Endothelial cell of coronary artery (primary cell): ENCODE measurements at places on chromosomes 11 and 22. TPM values are rescaled to one million over a fixed set of nuclear protein-coding genes. Genes with fewer than 3 reads are reported as not detected.

Gene DSCAML1
- total RNA-seq, result not detected in 2 replicates

Gene ZNF215
- total RNA-seq, result 5.2 and 5.4 TPM in 2 replicates

Gene OR4A15
- not detected in 2 replicates for total RNA-seq

Gene BAIAP2L2
- total RNA-seq, result 0.09 and 0.28 TPM in 2 replicates

Gene BUD13
- 15.2 and 16.4 TPM in 2 replicates for total RNA-seq

Gene SHANK3
- 20.7 and 21.5 TPM in 2 replicates for total RNA-seq

Gene SWAP70
- 76.9 and 136 TPM in 2 replicates for total RNA-seq

Gene DENND6B
- total RNA-seq, result 0.72 and 1.5 TPM in 2 replicates

Gene SMIM35
- not detected in 2 replicates for total RNA-seq

Gene KRTAP5-9
- not detected in 2 replicates for total RNA-seq

Gene GAL3ST1
- total RNA-seq, result under 0.01 TPM in 1 of 2 replicates, not detected in the other
